ENCODE measurements at places on chromosomes 1 and 21.
A peak's percentile ranks its signal among the peaks of the same experiment; 100 is the strongest.

DNA sequence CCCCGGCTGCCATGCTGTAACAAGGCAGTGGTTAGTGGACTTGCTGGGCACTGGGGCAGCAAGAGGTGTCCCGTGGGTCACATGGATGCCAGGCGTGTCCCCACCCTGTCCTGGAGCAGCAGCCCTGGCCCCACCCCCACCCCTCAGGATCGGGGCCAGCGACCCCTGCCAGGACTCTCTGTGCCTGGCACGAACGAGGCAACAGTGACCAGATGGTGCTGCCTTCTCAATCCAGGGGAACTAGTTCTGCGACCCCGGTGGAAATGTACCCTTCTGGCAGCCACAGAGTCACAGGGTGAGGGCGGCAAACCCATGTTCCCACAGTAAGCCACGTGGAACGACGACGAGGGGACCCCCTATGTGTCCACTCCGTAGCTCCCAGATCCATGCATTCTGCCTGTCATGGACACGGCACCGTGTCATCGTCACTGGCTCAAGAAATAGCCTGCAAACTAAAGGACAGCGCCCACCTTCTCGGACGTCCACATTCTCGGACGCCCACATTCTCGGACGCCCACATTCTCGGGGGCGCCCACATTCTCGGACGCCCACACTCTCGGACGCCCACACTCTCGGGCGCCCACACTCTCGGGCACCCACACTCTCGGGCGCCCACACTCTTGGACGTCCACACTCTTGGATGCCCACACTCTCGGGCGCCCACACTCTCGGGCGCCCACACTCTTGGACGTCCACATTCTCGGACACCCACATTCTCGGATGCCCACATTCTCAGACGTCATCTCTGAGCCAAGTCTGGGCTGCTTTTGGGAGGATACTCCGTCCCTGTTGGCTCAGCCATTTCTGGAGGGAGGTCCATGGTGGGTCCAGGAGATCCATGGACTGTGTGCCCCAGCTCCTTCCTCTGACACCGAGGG, 19.6 kb upstream of the ACTRT2 start:
- DNase-seq: no peak

DNA sequence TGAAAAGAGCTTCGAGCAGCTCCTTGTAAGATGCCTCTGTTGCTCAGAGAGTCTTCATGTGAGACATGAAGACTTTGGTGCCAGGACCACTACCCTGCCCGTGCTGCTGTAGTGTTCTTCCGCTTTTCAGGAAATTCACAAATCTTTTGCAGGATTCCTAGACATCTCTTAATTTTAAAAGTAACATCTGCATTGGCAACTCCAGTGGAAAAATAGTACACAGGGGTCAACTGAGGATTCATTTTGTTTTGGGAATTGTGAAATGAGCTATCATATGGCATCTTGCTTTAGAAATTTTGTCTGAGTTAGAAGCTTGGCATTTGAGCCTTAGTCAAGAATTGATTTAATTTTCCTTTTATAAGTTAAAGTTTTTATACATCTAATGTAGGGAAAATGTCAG, 7.2 kb downstream of the PRDM2 start:
- no peak for DNase-seq

DNA sequence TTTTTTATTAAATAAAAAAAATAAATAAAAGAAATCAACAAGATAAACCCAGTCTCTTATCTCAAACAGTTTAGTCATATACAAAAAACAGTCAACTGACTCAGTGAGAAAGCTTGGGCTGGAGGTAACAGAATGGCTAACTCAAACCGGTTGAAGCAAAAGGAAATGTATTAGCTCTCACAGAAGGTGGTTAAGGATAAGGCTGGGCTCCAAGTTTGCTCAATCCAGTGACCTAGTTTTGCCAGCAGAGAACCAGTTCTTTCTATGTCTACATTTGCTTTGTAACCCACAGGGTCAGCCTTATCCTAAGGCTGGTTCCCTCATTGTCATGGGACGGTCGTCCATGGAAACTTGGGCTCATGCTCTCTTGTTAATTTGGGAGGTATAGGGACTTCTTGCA, 144.5 kb upstream of the L1TD1 start:
- DNase-seq: no peak

DNA sequence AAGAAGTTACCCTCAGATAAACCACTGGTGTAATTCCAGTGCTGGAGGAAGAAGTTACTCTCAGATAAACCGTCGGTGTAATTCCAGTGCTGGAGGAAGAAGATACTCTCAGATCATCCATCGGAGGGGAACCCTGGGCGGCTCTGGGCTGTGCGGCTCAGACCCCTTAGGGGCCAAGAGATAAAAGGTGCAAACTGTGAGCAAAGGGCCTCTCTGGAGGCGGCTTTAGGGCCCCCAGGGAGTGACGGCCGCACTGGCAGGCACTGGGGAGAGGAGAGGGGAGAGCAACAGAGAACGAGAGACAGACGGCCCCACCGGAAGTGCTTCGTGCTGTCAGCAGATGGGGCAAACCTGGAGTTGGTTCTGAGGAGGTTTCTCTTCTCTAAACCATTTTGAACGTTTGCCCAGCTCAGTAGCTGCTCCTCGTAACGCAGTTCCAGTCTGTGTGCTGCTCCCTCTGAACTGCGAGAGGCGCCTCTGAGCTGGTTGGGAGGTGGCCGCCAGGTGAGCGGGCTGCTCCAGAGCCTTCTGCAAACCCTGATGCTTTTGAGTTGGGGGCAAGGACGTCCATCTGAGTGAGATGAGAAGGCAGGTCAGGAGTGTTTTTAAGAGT, 62.6 kb upstream of the COL6A1 start:
- DNase-seq: no peak

- DNase-seq: no peak
Measured at GRCh38 chr1:65958561-65959350, 166.1 kb downstream of the PDE4B start.

GRCh38 chr1:117652421-117652820, 46.6 kb downstream of the TENT5C start:
- DNase-seq: no peak

- DNase-seq: no peak
Measured at GRCh38 chr1:205792961-205793673, 17.8 kb upstream of the RAB29 start.

GRCh38 chr1:2786329-2787162, 14.9 kb downstream of the TTC34 start:
- DNase-seq: no peak

- no peak for DNase-seq
Measured at GRCh38 chr1:21260405-21261125, 29.7 kb downstream of the ECE1 start.

GRCh38 chr1:32733582-32734321, 31.2 kb upstream of the SYNC start:
- DNase-seq: no peak

DNA sequence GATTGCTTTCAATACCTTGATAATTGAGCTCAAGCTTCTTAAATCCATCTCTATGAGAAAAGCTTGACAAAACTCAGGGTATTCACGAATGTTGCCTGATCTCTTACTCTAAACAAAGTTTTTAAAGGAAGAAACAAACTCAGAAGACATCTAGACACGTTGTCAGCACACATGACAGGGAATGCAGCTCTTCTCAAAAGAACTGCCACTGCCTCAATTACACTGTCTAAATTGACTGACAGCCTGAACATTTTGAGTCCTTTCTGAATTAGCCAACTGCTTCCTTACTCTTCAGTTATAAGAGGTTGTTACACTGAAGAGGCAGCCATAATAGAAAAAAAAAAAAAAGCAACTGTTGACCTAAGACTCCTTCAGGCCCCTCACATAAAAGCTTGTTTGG, 1646.7 kb upstream of the B3GALT2 start:
- DNase-seq: no peak

- DNase-seq: no peak
Measured at GRCh38 chr1:236176337-236177336, 34.3 kb downstream of the GPR137B start.

GRCh38 chr1:201876148-201876818, 12.4 kb upstream of the SHISA4 start:
- DNase-seq: no peak

GRCh38 chr1:47996406-47997226, 569 bp downstream of the TRABD2B start:
- no peak for DNase-seq

DNA sequence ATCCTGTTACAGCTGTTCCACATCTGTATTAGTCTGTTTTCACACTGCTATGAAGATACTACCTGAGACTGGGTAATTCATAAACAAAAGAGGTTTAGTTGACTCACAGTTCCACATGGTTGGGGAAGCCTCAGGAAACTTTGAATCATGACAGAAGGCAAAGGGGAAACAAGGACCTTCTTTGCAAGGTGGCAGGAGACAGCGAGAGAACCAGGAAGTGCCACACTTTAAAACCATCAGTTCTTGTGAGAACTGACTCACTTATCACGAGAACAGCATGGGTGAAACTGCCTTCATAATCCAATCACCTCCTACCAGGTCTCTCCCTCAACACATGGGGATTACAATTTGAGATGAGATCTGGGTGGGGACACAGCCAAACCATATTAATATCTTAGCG, 110.3 kb upstream of the TRABD2B start:
- DNase-seq: no peak

DNA sequence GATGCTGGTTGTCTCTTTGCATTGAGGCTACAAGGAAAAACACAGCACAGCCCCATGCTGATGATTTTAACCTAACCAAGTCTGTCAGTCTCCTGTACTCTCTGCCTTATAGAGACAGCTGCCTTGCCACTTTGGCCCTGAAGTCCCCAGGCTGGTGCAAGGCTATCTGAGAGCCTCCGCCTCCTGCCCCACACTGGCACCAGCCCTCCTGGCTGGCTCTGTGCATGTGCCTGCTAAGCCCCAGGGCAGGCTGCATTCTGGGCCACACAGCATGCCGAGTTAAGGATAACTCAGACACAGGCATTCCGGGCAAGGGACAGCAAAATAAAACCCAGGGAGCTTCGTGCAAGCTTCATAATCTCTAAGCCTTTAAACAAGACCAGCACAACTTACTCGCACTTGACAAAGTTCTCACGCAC, 910 bp downstream of the RUNX1 start:
- DNase-seq: no peak

DNA sequence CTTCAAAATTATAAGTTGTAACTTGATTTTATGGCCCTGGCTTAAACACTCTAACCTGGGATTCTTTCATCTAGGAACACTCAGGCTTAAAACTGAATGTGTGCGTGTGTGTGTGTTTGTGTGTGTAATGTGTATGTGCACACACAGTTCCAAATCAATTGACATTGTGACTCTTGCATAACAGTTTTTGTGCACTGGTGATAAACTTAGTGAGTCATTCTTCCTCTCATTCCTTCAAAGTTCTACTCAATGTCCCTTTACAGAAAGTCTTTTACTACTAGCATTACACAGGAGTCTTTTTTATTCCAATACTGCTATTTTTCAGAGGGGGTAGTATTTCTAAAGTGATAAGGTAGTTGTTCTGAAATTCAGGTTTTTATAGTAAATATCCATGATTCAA, 943.6 kb downstream of the KCNT2 start:
- DNase-seq: no peak

GRCh38 chr1:64755361-64755760, 10.5 kb downstream of the RAVER2 start:
- no peak for DNase-seq

GRCh38 chr1:167800251-167800650, 78.5 kb downstream of the MPZL1 start:
- DNase-seq: no peak

GRCh38 chr1:189103956-189104355, 1373.7 kb downstream of the BRINP3 start:
- DNase-seq: peak; percentile 20

GRCh38 chr1:26820784-26821269, 5.7 kb upstream of the ZDHHC18 start:
- DNase-seq: no peak

DNA sequence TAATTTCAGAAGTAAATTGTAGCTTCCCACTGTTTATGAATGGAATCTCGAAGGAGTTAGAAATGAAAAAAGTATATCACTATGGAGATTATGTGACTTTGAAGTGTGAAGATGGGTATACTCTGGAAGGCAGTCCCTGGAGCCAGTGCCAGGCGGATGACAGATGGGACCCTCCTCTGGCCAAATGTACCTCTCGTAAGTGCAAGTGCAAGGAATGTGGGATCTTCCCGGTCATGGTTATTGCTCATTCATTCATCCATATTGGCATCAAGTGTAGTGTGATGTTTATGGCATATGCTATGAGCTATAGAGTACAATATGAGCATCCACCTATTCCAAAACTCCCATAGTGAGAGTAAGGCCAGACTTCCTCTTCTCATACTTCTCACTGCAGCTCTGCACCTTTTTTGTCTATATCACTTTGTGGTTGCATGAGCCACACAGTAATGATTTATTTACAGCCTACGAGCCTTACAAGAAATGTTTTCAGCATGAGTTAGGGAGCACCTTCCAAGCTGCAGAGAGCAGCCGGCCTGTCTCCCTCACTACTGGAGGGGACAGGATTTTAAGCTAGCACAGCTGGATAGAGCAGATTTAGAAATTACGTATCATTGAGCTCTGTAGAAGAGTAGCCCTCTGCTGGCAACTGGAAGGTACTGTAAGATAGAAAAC, 24.9 kb upstream of the CR1L start:
- DNase-seq: peak; percentile 14

DNA sequence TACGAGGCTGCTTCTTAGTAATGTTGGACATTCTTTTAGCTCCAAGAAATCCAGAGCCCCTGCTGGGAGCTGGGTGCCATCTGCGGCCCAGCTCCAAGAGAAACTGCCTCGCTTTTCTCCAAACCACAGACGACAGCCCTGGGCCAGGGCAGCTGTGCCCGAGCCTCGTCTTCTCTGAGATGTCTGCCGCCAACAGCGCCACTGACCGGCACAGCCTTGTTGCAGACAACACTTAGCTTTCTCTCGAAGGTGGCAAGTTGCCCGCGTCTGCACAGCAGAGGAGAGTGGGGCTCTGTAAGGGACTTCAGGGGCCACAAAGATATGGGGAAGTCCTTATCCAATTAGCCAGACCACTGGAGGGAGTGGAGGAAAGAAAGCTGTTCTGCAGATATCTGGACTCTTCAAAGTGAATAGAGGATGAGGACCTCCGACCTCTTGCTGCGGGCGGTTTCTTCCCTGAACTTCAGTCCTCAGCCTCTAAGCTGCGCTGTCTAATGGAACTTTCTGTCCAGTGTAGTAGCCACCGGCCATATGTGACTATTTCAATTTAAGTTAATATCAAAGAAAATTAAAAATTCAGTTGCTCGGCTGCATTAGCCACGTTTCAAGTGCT, 63.9 kb upstream of the DISP3 start:
- DNase-seq: no peak

DNA sequence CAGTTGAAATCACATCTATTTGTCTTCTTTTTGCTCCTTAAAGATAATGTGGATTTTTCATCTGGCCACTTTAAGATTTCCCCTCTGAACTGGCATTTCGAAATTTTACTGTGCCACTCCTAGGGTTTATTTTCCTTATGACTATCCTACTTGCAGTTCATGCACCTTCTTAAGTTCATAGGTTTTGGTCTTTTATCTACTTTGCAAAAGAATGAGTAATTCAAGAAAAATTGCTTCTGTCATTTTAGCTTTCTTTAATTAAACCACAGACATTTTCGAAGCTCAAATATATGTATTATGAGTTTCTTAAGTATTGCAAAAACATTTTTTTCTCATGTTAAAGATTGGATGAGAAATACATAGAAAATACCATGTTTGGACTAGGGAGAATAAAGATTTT, 1244.8 kb upstream of the TMPRSS15 start:
- DNase-seq: peak; percentile 2
